AG04449 (cell line): ENCODE measurements at places on chromosomes 12 and 14.
A peak's percentile ranks its signal among the peaks of the same experiment; 100 is the strongest.

- peak; percentile 63 for DNase-seq
Measured at GRCh38 chr12:4506870-4507269, 31.8 kb upstream of the RAD51AP1 start.

GRCh38 chr14:22547948-22548750, 40.9 kb downstream of the DAD1 start:
- no peak for DNase-seq

- no peak for DNase-seq
Measured at GRCh38 chr12:71662849-71663560, 643 bp downstream of the ZFC3H1 start.

DNA sequence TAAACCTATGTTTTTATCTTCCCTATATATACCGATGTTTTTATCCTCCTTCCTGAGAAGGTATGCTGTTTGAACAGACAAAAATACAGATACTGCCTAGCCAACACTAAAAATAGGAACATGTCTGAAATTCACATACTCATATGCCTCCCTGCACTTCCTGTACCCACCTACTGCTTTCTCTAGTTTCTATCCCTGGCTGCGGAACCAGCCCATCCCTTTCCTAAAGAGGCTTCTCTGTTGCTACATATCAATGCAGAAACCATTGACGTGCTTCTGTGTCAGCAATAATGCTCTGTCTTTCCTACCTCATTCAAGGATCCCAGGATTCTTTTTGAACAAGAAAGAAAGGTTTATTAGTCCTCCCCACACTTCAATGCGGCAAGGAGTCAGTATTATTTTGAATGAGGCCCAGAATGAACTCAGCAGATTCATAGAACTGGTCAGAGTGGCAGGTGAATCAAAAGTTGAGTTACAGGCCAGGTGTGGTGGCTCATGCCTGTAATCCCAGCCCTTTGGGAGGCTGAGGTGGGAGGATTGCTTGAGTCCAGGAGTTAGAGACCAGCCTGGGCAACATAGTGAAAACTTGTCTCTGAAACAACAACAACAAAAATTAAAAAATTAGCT, 67.8 kb upstream of the NAP1L1 start:
- no peak for DNase-seq
